ENCODE measurements at places on chromosomes 5 and 9.

DNA sequence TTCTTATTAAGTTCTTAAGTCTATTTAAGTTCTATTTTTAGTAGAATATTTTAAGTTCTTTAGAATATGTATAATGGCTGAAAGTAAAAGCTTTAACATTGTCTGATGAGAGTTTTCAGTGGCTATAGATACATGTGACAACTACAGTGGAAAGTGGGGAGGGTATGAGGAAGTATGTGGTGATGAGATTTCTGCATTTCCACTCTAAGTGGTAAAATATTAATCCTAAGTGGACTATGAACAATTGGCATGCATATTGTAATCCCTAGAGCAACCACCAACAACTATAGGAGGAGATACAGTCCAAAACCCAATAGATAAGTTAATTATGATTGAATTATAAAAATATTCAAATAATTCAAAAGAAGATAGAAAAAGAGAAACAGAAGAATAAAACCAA lies 183.6 kb downstream of the GADD45G start:
- DNase-seq: no peak

GRCh38 chr5:99775189-99775588 lies 760.0 kb upstream of the FAM174A start:
- no peak for DNase-seq

- no peak for DNase-seq
Observed at GRCh38 chr5:110386782-110387181, 339.7 kb downstream of the TMEM232 start.

GRCh38 chr9:1879501-1879900 lies 135.6 kb upstream of the SMARCA2 start:
- DNase-seq: no peak

DNA sequence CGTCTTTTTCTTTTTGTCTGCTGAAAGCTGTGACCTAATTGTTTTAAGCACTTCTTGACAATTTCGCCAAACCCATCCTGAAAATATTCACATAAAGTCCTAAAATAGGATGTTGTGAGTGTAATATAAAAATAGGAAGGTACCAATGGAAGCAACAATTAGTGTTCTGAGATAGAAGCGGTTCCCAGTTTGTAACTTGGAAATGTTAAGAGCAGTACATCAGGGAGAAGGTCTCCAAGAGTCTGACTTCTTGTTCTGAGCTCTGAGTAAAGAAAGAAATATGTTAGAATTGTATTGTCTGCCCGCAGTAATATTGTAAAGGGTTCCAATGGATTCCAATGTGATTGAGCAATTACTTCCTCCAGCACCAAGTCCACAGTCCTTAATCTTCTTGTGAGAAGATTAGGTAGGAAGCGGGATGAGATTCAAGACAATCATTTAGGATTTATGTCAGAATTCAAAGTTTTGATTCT lies 3.9 kb downstream of the VCAN start:
- DNase-seq: no peak

GRCh38 chr5:21680641-21681040 lies 1172.5 kb downstream of the CDH12 start:
- no peak for DNase-seq

- DNase-seq: peak; percentile 94
Observed at GRCh38 chr9:14993061-14993800, 83.0 kb upstream of the FREM1 start.

- DNase-seq: no peak
Observed at GRCh38 chr5:139871614-139872013, 76.0 kb downstream of the PSD2 start.

GRCh38 chr9:6955251-6955921 lies 197.6 kb downstream of the KDM4C start:
- peak; percentile 23 for DNase-seq

- DNase-seq: no peak
Observed at GRCh38 chr9:101691657-101692056, 46.8 kb downstream of the GRIN3A start.

GRCh38 chr5:135263022-135263668 lies 135.9 kb downstream of the MACROH2A1 start:
- DNase-seq: no peak

GRCh38 chr9:129773262-129774048 lies 20.6 kb upstream of the PTGES start:
- no peak for DNase-seq

DNA sequence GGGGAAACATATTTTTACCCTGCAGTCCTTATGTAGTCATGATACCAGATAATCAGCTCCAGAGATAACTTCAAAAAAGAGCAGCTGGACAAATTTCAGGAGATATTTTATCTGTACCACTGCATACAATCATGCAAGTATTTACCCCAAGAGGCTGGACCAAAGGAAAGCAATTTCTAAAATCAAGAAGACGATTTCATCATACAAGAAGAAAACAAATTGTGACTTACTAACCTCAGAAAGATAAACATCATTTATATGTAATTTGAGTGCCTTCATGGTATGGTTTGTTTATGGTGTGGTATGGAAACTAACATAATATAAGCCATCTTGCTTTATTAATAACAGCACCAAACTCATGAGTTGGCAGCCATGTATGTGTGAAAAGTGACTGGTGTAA lies 603.6 kb downstream of the PSAT1 start:
- no peak for DNase-seq

DNA sequence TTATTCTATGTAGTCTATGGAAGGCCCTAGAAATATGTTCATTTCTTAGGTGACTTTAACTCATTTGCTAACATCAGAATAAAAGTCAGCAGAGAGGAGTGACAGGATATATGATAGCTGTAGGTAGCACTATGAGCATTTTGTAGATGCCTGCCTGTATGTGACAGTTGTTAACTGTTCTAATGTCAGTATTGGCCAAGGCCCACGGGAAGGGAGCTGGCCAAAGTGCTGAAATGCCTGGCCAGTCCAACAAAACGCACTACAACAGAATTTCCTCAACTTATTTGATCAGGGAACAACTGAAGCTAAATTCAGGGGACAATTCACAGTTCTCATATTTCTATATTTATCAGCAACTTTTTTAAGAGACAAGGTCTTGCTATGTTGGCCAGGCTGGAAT lies 20.8 kb downstream of the SV2C start:
- no peak for DNase-seq

DNA sequence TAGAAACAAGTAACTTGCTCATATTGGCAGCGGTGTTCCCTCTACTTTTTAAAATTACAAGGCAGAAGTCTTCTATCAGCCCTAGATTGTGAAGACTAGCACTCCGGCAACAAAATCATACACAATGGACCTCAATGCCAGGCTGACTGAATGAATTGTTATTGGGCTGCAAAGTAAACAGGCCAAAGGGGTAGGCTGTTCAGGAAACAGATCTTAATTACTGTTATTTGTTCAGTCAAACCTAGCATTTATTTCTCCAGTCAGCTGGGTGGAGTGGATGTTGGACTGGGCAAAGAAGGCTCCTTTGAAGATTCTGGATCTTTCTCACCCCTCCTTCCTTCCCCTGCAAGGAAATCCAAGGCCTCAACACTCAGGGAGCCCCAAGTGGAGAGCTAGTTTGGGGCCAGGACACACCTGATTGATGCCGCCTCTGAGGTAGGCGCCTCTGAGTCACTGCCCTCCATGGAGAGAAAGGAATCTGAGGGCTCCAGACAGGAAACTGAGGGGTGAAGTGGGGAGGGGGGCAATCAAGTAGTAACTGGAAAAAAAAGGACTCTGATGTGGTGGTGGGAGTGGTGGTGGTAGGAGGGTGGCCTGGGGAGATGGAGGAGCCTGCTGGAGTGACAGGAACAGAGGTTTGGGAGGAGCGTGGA lies 35.5 kb downstream of the SERINC5 start:
- DNase-seq: no peak

DNA sequence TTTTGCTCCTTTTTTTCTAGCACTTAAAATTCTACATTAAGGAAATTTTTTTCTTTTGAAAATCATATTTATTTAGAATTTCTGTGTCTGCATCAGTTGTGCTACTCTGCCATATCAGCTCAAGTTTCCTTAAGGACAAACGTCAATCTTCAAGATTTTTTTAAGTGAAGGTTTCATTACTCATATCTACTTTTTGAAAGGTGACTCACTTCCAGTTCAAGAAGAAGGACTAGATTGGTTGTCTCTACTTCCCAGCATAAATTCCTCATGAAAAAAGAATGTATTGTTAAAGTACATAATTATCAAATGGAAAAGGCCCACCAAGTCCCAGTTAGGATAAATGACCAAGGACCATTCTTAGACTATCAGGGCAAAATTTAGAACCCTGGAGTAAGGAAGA lies 626.5 kb downstream of the DMRTA1 start:
- no peak for DNase-seq

DNA sequence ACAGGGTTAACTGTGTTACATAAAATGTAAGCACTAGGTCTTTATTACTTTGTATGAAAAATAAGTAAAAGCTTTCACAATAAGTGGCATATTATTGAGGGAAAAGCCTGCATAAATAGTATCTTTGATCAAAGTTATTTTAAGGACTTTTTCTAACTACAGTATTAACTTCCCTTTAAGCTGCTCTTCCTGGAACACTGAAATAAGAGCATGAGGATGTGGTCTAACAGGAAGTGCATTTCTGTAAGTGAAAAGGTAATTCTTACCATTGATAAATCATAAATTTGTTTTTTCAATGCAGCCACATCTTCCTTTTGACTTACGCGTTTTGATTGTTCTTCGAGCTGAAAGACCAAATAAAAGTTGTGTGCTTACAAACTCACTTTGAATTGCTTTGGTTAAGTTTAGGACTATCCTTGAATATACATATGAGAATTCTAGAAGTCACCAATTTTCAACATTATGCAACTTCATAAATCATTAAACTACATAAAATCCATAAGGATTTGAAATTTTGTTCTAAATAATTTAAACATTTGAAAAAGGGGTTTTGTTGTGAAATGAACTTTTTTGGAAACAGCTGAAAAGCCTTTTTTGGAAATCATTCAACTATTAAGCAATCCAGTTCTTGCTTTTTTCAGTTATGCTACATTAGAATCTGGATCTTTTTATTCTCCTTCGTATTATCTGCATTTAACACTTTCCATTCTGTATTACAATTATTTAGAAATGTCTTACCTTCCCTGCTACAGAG lies 50.6 kb downstream of the RASEF start:
- DNase-seq: no peak

- no peak for DNase-seq
Observed at GRCh38 chr9:79667817-79668436, 96.2 kb downstream of the TLE4 start.

DNA sequence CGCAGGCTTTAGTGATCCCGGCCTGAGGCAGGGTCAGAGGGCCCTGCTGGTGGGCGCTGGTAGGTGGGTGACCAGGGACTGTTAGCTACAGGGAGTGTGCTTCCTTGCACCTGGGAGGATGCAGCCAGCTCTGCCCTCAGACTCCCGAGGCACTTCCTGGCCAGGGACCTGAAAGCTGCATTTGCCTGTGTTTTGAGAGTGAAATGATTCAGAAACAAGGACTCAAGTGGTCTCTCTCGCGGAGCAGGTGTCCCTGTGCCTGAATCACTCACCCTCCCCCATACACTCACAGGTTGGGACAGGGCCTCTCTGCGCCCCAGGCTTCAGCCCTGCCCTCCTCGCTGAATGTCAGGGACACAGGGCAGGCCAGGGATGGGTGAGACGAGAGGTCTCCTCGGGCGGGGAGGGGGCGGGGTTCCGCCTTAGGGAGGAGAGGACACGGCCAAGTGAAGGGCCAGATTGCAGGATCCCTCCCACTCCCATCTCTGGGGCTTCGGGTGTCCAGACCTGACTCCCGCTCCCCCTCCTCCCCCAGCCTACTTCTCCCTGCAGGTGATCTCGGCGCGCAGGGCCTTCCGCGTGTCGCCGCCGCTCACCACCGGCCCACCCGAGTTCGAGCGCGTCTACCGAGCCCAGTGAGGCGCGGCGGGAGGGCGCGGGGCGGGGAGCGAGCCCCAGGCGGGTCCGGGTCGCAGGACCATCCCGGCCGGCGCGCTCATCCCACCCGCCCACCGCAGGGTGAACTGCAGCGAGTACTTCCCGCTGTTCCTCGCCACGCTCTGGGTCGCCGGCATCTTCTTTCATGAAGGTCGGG lies 1.5 kb downstream of the LTC4S start:
- DNase-seq: peak; percentile 22

DNA sequence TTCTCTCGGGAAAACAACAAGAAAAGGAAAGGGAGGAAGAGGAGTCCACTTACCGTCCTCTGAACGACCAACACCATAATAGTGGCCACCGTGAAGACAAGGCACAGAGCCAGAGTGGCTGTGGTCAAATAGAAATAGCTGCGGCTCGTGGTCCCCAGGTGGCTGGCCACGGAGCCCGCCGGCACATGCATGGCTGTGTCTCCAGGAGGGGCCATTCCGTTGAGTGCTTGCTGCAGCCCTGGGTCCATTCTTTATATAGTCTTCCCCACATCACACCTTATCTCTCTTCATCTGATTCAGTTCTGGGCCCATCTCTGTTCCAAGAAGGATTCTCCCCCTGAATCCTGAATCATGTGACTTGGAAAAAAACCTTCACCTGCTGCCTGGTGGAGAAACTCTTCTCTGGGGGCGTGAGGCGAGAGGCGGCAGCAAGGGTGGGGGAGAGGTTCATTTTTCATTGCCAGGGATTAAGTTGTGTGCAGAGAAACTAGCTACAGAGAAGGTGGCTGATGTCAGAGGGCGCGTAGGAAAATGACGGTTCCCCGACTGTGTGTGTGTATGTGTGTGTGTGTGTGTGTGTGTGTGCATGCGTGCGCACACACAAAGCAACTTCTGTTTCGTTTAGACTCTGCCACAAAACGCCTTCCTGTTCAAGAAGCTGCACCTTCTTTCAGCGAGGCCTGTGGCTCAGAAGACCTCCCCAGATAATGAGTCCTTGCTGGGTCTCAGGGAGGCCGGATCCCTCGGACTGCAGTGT lies at the start of gene TNFSF8:
Gene TNFSF8 (minus strand): TSS at position 536 of the 757 bp plus-strand sequence. CDS start 288 bp downstream, at position 248.
- DNase-seq: no peak

DNA sequence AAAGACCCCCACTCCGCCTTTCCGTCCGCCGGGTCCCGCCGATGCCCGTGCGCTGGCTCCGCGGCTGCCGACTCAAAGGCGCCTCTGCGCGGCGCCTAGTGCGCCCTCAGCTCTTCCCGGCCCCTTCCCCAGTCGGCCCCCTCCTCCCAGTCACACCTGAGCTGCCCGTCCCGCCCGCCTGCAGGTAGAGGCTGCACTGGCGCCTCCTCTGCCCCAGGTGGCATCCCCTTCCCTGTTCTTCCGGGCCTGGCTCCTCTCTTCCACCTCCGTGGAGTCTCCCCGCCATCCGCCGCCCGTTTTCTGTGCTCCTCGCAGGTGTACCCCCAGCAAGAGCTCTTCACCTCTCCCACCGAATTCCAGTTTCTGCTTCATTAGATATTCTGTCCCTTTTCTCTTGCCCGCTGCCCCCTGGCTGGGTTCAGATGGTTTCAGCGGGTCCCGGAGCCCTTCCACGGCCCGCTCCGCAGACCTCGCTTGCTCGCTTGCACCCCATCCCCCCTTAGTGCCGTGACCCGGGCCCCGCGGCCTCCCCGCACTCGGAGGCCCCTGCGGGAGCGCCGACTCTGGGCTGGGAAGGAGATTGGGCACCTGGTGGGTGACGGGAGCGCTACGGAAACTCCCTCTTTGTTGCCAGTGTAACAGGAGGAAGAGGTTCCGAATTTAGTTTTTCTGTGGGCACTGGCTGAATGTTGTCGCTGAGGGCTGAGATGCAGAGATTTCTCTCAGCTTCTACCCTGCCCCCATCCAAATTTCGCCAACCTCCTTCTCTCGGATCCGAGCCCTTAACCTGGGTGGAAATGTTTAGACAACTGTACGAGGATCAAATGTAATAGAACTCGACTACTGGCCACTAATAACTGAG lies 809 bp downstream of the SLC44A1 start:
- DNase-seq: peak; percentile 30

- no peak for DNase-seq
Observed at GRCh38 chr5:153974813-153975163, 63.9 kb downstream of the FAM114A2 start.

- DNase-seq: no peak
Observed at GRCh38 chr9:8845808-8846207, 1046.2 kb upstream of the DMAC1 start.

- no peak for DNase-seq
Observed at GRCh38 chr9:106716820-106717219, 146.1 kb upstream of the ZNF462 start.
